Activated CD4-positive, alpha-beta T cell treated with anti-CD3 and anti-CD28 coated beads, Interleukin-2, amount 50 U/mL, for 16 hours (primary cell): ENCODE measurements at places on chromosomes 5 and 9.

- DNase-seq = no peak
These were observed 72.9 kb downstream of the TARS1 start for GRCh38 chr5:33513462-33514185.

GRCh38 chr5:9009931-9010651 lies 535.8 kb downstream of the SEMA5A start:
- no peak for DNase-seq

GRCh38 chr5:1926471-1927341 lies 44.0 kb upstream of the IRX4 start:
- no peak for DNase-seq

GRCh38 chr9:70105147-70105546 lies 61.5 kb downstream of the MAMDC2 start:
- no peak for DNase-seq

DNA sequence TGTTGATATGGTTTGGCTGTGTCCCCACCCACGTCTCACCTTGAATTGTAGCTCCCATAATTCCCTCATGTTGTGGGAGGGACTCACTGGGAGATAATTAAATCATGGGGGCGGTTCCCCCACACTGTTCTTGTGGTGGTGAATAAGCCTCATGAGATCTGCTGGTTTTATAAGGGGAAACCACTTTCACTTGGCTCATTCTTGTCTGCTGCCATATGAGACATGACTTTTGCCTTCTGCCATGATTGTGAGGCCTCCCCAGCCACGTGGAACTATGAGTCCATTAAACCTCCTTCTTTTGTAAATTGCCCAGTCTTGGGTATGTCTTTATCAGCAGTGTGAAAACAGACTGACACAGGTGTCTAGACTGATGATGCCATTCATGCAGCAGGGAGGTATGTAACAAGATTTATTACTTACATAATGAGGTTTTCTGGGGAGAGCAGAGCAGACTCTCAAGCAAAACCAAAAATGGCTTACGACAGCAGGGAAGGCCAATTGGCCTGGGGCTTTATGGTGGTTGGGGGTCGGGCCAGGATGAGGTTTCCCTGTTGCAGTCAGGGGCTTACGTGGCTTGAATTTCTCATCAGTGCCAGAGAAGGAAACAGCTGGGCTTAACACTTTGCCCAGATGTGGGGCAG lies 9.5 kb upstream of the COMMD10 start:
- no peak for DNase-seq

DNA sequence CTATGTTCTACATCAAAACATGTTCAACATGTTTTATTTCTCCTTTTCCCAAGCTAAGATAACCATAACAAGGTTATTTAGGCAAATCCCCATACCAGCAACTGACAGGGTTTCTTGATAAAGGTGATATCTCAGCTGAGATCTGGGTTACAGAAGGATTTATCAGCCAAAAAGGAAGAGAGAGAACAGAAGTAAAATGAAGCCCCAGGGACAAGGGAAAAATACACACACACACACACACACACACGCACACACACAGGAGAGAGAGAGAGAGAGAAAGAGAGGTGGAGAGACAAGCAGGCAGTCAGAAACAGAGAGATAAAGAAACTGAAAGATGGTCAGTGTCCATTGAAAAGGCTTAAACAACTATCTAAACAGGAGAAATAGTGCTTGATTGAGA lies 19.7 kb upstream of the MLLT3 start:
- DNase-seq = no peak

GRCh38 chr9:16710888-16711287 lies 159.6 kb downstream of the BNC2 start:
- DNase-seq = no peak

GRCh38 chr5:150513375-150514309 lies 5.7 kb downstream of the NDST1 start:
- DNase-seq = peak; percentile 5

DNA sequence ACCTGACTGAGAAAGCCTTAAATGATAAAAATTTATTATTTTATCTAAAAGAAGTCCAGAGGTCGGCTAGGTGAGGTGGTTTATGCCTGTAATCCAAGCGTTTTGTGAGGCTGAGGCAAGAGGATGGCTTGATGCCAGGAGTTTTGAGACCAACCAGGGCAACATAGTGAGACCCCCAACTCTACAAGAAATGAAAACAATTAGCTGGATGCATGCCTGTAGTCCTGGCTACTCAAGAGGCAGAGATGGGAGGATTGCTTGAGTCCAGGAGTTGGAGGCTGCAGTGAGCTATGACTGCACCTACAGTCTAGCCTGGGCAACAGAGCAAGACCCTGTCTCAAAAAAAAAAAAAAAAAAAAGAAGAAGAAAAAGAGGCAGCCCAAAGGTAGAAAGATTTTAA lies 179.9 kb upstream of the KIF2A start:
- no peak for DNase-seq

DNA sequence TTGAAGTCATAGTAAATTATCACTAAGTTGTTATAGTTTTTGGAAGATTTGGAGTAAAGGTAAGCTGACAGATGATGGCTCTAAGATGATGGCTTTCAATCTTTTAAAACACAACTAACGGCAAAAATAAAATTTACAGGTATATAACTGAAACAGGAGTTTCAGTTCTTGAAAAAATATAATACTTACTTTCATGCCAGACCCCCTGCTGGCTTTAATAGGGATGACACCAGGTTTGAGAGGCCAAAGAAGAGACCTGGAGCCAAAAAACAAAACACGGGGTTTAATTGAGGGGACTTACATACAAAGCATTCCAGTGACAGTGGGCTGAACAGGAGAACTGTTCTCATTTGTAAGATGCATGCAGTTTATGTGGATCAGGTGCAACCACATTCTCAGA lies 301.7 kb upstream of the PCSK5 start:
- no peak for DNase-seq

GRCh38 chr9:20513126-20513913 lies 109.0 kb downstream of the MLLT3 start:
- no peak for DNase-seq

DNA sequence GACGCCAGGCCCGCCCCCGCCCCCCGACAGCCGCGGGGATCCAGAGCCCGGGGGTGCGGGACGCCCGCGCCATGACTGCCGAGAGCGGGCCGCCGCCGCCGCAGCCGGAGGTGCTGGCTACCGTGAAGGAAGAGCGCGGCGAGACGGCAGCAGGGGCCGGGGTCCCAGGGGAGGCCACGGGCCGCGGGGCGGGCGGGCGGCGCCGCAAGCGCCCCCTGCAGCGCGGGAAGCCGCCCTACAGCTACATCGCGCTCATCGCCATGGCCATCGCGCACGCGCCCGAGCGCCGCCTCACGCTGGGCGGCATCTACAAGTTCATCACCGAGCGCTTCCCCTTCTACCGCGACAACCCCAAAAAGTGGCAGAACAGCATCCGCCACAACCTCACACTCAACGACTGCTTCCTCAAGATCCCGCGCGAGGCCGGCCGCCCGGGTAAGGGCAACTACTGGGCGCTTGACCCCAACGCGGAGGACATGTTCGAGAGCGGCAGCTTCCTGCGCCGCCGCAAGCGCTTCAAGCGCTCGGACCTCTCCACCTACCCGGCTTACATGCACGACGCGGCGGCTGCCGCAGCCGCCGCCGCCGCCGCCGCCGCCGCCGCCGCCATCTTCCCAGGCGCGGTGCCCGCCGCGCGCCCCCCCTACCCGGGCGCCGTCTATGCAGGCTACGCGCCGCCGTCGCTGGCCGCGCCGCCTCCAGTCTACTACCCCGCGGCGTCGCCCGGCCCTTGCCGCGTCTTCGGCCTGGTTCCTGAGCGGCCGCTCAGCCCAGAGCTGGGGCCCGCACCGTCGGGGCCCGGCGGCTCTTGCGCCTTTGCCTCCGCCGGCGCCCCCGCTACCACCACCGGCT lies 1.0 kb downstream of the FOXE1 start:
- peak; percentile 69 for DNase-seq

DNA sequence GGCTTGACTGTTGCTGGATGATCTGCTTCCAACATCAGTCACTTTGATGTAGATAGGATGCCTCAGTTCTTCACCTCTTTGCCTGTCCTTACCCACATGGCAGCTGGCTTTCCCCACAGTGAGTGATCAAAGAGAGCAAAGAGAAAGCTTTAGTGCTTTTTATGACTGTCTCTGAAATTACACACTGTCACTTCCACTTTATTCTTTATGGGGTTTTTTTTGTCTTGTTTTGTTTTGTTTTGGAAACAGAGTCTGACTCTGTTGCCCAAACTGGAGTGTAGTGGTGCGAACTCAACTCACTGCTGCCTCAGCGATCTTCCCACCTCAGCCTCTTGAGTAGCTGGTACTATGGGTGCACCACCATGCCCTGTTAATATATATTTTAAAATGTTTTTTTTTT lies 32.4 kb upstream of the C5orf24 start:
- peak; percentile 19 for DNase-seq

DNA sequence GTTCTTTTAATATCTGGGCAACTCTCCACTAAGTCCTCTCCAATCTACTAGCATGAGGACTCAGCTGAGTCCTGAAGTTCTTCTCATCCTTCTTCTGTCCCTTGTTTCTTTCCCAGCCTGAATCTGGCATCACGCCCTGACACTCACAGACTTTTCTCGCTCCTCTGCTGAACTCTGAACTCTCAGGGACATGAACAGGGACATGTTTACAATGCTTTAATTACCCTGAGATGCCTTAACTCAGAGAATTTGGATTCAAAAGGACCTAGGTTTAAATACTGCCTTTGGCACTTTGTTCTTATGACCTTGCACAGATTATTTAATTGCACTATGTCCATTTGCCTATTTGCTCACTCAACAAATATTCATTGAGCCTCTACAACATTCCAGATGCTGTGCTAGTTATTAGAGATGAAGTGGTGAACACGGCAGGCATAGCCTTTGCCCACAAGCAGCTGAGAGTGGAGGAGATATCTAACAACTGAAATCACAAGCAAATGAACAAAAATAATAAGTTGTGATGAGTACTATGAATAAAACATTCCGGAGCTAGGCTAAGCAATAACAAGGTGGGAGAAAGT lies 106.0 kb downstream of the ADRB2 start:
- DNase-seq = no peak

- DNase-seq = peak; percentile 87
These were observed 14.0 kb downstream of the TGFBR1 start for GRCh38 chr9:99118782-99119466.

DNA sequence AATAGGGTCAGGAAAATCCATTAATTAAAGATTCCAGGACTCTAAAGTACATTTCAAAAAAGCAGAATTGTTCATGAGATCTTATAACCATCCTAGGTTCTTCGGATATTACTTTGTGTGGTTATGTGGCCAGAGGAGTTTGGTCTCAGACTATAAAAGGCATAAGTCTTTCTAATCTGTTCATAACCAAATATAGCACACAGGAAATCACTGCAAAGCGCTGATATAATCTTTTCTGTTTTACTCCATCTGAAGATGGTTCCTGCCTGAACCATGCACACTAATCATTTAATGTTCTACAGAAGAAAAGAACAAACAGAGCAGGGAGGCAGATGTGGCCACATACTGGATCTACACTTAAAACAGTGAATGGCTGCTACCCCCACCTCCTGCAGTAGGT lies 182.8 kb downstream of the SEMA5A start:
- DNase-seq = peak; percentile 15

GRCh38 chr9:124602204-124602603 lies 95.0 kb upstream of the NR5A1 start:
- no peak for DNase-seq
